CD4-positive, alpha-beta memory T cell (primary cell): ENCODE measurements at places on chromosomes 7 and 10.

GRCh38 chr7:48042216-48042615 is 6.9 kb downstream of the C7orf57 start:
- DNase-seq: no peak

GRCh38 chr7:457814-458510 is 61.7 kb downstream of the PDGFA start:
- no peak for DNase-seq

GRCh38 chr7:96674565-96674964 is 35.1 kb downstream of the SEM1 start:
- DNase-seq: no peak

DNA sequence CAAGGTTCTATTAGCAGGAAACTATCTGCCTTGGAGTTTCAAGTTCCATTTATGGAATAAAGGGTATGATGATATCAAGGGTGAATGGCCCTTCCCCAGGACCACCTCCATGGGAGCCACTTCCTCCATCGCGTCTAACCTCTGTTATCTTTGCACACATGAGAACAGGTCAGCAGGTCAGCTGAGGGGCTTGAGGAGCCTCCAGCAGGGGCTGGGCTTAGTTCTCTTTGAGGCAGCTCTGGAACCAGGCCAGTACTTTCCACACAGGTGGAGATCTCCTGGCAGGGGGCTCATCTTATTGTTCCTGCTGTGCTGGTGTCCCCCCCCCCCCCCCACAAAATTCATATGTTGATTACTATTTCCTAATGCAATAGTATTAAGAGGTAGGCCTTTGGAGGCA is 472.2 kb upstream of the ZMIZ1 start:
- DNase-seq: no peak

DNA sequence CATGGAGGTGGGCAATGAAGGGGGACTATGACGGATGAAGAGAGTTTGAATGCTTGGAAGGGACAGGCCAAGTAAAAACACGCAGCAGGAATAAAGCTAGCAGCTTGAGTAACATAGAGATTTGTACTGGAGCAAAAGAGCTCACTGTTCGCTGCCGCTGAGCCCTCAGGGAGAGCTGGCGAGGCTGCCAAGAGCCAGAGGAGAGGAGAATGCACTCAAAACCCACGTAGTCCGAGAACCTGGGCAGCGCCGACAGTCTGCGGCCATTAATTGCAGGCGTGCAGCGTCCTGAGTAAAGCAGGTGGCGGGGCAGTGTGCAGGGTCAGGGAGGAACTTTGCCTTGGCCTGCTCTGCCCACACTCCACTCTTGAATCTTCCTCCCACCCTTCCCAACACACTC is 68.2 kb downstream of the SLC37A3 start:
- DNase-seq: no peak

DNA sequence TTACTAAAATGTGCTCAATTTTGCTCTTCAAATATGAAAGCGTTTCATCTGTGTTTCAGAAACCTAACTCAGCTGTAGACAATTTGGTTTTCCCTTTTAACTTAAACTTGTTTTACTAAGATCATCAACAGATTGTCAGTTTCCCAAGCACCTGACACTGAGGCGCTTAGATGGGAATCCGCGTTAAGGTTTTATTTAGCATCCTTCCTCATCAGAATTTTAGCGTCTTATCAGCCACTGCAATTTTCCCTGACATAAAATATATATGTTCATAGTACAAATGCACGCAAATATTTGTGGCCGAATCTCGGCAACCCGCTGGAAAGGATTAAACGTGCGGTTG is 1.2 kb downstream of the SGCE start:
- DNase-seq: no peak

GRCh38 chr7:112997831-112998230 is 88.8 kb downstream of the GPR85 start:
- DNase-seq: no peak

- no peak for DNase-seq
Observed at GRCh38 chr7:157651366-157652160, 314.8 kb downstream of the DNAJB6 start.

DNA sequence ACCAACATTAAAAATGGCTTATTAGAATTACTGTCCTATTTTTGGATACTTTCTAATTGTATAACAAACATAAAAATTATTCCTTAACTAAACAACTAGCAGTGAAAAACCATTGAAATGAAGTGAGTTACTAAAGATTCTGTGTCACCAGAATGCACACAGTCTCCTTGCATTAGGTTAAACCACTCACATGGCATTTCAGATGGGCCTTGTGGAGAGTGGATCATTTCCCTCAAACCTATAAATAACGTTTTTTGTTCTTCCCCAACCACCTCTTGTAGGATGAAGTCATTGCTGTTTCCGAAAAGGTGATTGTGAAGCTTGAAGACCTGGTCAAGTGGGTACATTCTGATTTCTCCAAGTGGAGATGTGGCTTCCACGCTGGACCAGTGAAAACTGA is 38.4 kb downstream of the ARID5B start:
- DNase-seq: no peak

- no peak for DNase-seq
Observed at GRCh38 chr7:131431756-131432155, 104.1 kb downstream of the MKLN1 start.

- DNase-seq: no peak
Observed at GRCh38 chr7:113705439-113705838, 213.4 kb downstream of the PPP1R3A start.

- no peak for DNase-seq
Observed at GRCh38 chr7:52168085-52168484, 851.5 kb upstream of the COBL start.

DNA sequence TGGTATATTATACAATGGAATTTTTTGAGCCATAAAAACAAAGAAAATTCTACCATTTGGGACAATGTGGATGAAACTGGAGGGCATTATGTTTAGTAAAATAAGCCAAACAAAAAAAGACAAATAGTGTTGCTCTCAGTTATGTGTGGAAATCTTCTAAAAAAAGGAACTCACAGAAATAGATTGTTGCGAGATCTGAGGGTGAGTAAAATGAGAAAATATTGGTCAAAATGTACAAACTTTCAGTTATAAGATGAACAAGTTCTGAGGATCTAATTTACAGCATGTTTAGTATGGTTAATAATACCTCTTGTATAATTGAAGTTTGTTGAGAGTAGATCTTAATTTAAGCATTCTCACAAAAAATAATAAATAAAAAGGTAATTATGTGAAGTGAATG is 291.2 kb downstream of the KIF20B start:
- DNase-seq: no peak

GRCh38 chr7:51700593-51701215 is 384.1 kb upstream of the COBL start:
- no peak for DNase-seq

GRCh38 chr7:112510743-112511110 is 29.9 kb downstream of the LSMEM1 start:
- no peak for DNase-seq

GRCh38 chr10:132064771-132065437 is 842 bp upstream of the JAKMIP3 start:
- DNase-seq: no peak

DNA sequence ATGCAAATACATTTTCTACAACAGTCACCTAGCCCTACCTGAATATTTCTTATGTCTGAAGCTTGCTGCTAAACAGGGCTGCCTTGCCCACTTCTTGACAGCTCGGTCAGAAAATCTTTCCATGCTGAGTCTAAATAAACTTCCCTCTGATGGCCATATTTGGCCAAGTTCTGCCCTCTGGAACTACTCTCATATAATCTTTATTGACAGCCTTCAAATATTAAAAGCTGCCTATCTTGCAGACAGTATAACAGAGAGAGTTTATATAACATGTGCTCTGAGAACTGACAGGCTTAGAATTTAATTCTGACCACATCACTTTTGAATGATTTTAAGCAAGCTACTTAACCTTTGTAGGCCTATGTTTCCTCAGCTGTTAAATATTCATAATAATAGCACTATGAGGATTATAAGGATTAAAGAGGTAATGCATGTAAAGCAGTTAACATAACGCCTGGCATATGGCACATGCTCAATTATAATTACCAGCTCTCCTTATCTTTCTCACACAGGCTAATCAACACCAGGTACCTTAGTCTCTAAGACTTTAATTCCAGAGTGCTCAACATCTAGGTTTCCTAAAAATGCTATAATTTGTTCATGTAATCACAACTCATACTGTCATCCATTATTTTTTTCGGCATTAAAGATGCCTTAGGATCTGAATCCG is 334.1 kb downstream of the HPSE2 start:
- no peak for DNase-seq

DNA sequence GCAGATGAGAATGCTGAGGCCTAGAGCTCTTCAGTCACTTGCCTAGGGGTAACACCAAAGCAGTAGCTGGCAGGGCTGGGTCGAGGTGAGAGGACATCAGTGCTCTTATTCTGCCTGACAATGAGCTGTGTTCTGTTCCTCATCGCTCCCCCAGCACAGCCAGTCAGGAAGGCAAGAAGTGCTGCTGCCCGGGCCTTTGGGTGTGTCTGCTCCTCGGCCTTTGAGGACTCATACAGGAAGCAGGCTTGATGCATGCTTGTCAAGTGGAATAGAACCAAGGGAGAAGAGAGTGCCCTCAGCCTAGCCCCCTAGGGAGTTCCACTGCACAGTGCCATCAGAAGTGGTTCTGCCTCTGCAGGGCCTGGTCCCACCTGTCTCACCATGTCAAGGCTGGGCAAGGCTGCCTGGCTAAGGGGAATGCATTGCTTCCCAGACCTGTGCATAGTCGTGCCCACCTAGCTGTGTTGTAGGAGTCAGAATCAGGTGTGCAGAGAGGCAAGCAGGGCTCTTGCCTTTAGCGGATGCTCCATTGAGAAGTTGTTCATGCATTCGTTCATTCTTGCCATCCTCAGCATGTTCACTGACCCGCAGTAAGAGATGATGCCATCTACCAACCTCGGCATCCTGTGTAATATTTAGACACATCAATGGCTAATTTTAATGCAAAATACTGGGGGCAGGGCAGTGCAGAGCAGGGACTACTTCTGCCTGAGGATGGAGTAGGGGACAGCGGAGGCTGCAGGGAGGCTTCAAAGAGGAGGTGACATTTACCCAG is 156.6 kb downstream of the RPS24 start:
- no peak for DNase-seq

GRCh38 chr7:54111814-54112511 is 430.2 kb upstream of the VSTM2A start:
- DNase-seq: no peak

DNA sequence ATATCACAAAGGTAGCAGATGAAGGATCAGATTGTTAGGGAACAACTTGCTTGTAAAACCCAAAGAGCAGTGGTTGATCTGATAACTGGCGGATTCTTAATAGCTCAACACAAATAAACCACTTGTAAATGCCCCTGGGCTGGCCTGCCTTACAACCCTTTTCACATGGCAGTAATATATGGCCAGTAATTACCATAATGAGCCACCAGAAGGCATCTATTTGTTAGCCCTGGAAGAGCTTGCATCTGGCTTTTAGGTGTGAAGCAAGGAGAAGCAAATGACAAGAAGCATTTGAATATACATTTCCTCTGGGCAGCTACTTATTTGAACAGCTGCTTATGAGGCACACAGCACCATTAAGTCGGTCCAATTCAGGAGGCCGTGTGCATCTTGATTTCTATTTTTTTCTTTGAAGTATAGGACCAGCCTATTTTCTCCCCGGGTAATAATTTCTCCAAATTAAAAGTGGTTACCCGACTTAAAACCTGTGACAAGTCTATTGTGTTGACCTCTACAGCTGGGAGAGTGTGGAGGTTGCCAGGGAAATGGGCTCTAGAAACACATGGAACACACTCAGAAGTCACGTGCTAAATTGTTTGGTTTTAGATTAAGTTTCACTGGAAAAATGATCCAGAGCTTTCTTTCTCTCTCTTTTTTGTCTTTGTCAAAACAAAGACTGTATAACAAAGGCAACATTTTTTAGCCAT is 113.4 kb downstream of the SEM1 start:
- DNase-seq: no peak

GRCh38 chr7:136023134-136023869 is 46.1 kb upstream of the MTPN start:
- DNase-seq: no peak
